Dermis blood vessel endothelial cell (primary cell): ENCODE measurements at places on chromosomes 6 and 20. TPM values are rescaled to one million over a fixed set of nuclear protein-coding genes. Genes with fewer than 3 reads are reported as not detected.
A peak's percentile ranks its signal among the peaks of the same experiment; 100 is the strongest.

The BACH2 gene
- total RNA-seq: 1.2 and 1.3 TPM in 2 replicates

The TGM2 gene
- total RNA-seq: 401 and 1,564 TPM in 2 replicates

The WFDC10B gene
- not detected in 2 replicates for total RNA-seq

The C6orf132 gene
- under 0.01 TPM in 1 of 2 replicates, not detected in the other for total RNA-seq

The BPI gene
- not detected in 2 replicates for total RNA-seq

The SPAG4 gene
- total RNA-seq: 10.0 and 19.1 TPM in 2 replicates

The ADGRF1 gene
- under 0.01 TPM in 1 of 2 replicates, not detected in the other for total RNA-seq

The GRM4 gene
- not detected in 2 replicates for total RNA-seq

The SLC32A1 gene
- 0.05 TPM in 1 of 2 replicates, not detected in the other for total RNA-seq

The NKAPL gene
- total RNA-seq: 0.34 and 1.1 TPM in 2 replicates

The STX11 gene
- total RNA-seq: 16.7 and 17.2 TPM in 2 replicates

The WTAP gene
- 96.4 and 131 TPM in 2 replicates for total RNA-seq

The GFOD1 gene
- total RNA-seq: 40.1 and 41.7 TPM in 2 replicates

- peak; percentile 91 for DNase-seq
These were observed 9.3 kb upstream of the KCNK15 start for GRCh38 chr20:44736170-44737021.

DNA sequence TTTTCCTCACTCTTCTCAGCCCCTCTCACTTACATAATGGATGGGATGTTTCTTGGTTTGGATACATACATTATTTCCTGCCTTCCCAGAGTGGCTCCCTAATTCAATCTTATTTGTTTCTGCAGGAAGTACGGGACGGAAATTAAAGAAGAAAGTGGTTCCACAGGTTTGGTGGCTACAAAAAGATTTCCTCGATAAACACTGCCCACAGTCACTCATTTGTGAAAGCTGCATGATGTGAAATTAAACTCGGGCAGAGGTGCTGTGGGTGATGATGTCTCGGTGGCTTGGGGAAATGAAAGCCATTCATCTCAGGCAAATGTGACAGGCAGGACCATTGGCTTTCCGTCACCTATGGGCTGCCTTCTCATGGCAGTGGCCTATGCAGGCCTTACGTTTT is 119.5 kb upstream of the KCNG1 start:
- no peak for DNase-seq

DNA sequence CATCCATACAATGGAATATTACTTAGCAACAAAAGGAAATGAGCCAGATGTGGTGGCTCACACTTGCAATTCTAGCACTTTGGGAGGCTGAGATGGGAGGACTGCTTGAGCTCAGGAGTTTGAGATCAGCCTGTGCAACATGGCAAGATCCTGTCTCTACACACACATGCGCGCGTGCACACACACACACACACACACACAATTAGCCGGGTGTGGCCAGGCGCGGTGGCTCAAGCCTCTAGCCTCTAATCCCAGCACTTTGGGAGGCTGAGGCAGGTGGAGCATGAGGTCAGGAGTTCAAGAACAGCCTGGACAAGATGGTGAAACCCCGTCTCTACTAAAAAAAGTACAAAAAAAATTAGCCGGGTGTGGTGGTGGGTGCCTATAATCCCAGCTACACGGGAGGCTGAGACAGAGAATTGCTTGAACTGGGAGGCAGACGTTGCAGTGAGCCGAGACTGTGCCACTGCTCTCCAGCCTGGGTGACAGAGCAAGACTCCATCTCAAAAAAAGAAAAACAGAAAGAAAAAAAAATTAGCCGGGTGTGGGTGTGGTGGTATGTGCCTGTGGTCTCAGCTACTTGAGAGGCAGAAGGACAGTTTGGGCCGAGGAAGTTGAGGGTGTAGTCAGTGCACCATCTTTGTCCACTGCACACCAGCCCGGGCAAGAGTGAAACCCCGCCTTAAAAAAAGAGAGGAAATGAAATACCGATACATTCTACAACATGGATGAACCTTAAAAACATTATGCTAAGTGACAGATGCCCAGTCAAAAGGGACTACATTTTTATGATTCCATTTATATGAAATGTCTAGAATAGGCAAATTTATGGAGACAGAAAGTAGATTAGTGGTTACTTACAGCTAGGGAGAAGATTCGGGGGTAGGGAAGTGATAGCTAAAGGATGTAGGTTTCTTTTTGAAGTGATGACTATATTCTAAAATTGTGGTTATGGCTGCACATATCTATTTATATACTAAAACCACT is 52.5 kb downstream of the RBL1 start:
- DNase-seq: no peak

- no peak for DNase-seq
These were observed 33.8 kb upstream of the RREB1 start for GRCh38 chr6:7073821-7074525.

DNA sequence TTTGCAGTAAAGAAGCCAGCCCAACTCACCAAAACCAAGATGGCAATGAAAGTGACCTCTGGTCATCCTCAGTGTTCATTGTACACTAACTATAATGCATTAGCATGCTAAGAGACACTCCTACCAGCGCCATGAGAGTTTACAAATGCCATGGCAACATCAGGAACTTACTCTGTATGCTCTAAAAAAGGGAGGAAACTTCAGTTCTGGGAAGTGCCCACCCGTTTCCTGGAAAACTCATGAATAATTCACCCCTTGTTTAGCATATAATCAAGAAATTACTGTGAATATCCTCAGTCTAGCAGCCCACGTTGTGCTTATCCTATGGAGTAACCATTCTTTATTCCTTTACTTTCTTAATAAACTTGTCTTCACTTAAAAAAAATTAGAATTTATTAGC is 19.4 kb upstream of the TRERF1 start:
- DNase-seq: no peak

- DNase-seq: no peak
These were observed 59.6 kb upstream of the NFATC2 start for GRCh38 chr20:51602131-51602530.

GRCh38 chr20:17651129-17651759 is 30.8 kb downstream of the RRBP1 start:
- DNase-seq: no peak
